Cerebellar nuclear complex (tissue), 1 donor: ENCODE measurements at places on chromosomes 11 and 22.

DNA sequence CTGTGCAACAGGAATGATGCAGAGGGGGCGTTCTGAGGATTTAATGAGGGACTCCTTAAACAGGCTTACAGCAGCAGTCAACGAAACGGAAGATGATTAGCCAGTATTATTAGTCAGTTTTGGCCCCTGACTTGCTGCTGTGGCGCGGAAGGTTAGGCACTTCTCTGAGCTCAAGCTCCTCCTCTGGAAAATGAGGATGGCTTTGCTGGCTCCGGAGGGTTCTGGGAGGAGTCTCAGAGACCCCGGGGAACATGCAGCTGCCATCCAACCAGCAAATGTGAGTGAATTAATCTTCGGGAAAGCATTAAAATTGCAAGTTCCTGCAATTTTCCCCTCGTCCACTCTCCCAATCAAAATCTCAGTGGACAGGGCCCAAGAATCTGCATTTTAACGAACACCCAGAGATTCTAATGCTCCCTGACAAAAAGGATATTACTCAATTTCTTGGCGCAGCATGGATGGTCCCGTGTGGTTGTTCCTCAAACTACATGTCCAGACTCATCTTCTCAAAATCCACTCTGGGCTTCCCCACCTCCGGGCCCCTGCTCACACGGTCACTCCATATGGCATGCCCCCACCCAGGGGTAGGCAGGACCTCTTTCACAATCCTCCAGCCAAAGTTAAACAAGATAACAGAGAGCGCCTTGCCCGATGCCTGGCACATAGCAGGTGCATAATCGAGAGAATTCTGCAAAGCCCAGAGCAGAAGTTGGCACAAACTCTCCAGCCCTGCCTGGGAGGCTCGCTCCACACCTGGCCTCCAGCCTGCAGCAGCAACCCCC lies 6.4 kb downstream of the ELFN2 start:
- no peak for DNase-seq

DNA sequence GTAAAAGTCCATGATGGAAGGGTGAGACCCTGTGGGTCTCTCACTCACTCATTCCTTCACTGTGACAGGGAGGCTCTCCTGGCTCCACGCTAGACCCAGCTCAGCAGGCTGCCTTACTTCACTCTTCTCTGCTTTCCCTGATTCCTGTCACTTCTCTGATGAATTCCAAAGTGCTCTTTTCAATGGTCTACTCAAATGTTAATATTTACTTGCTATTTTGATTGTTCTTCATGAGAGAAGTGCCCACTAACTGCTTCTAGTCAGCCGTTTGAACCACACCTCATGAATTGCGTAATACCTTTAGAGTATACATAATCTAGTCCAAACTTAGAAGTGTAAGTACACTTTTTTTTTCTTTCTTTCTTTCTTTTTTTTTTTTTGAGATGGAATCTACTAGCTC lies 1350.2 kb upstream of the RAG2 start:
- no peak for DNase-seq

- no peak for DNase-seq
Observed at GRCh38 chr11:32885556-32885955, 7.1 kb upstream of the QSER1 start.

DNA sequence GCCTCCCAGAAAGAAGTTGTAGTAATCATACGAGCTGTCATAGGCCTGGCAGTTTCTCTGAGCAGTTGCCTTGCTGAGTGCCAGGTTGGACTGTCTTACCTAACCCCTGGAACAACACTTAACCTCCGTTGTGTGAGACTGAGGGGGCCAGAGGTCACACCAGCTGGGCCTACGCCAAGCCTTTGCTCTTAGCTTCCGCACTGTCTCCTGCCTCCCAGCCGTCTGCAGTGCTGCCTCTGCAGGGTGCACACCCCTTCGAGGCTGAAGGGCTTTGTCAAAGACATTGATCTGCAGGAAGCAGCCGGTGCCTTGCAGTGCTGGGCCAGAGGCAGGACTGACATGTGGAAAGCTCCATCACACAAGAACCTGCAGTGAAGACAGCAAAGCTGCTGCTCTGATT lies 16.7 kb downstream of the TAB1 start:
- DNase-seq, result no peak

DNA sequence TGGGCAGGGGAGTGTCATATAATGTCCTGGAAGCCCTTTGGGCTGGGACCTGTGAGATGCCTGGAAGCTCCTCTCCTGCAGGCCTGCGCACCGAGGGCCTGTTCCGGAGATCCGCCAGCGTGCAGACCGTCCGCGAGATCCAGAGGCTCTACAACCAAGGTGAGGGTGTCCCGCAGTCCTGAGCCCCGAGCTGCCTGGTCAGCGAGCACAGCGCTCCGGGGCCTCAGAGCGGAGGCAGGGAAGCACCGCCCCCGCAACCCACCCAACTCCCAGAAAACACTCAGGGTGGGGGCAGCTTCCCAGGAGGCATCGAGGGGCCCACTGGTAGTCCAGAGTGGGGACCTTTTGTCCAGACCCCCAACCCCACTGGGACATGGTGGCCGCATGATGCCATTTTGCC lies 95.5 kb downstream of the ARHGAP8 start:
- DNase-seq, result no peak

DNA sequence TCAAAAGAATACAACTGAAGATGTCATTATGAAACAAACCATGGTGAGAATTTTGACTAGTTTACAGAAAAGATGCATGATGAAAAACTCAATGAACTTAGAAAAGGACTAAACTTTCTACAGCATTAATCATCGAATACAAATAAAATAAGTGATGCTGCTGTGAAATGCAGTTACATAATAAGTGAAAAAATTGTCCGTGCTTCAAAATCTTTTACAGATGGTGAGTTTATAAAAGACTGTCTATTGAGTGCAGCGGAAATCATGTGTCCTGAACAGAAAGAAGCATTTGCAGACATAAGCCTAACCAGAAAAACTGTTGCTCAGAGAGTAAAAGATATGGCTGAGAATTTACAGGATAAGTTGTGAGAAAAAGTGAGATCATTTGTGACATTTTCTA lies 33.8 kb downstream of the NEAT1 start:
- no peak for DNase-seq

GRCh38 chr11:124278261-124278660 lies 22.1 kb downstream of the OR8G5 start:
- no peak for DNase-seq

DNA sequence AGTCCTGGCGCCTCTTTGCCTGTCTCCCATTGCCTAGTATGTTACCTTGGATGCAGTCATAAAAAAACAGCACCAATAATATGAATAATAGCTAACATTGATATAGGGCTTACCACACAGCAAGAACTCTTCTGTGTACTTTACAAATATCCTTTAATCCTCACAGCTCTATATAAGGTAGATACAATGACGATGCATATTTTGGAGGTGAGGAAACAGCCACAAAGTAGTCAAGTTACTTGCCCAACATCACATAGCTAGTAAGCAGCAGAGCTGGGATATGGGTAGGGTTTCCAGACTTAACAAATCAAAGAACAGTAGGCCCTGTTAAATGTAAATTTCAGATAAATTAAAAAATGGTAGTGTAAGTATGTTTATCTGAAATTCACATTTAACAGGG lies 128.8 kb downstream of the ST3GAL4 start:
- DNase-seq, result no peak

DNA sequence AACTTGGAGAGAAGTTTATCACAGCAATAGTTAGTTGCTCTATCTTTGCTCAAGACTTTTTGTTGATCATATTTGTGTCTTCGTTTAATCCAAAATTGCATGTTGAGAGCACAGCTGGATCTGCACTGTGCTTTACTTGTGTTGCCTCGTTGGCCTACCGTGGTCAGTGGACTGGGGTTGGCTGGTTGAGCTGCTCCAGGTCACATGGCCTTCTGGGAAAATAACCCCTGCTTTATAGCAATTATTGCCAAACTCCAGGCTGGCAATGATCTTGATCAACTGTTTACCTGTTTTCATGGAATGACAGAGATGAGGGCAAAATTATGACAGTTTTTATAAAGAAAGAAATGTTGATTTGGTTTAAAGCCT lies 5.7 kb upstream of the PLET1 start:
- no peak for DNase-seq
